ENCODE measurements at places on chromosomes 3 and 15. TPM values are rescaled to one million over a fixed set of nuclear protein-coding genes. Genes with fewer than 3 reads are reported as not detected.

Gene ANKRD34C
- not detected for total RNA-seq

Gene SCN11A
- 1.6 TPM for total RNA-seq

Gene COL6A6
- 0.12 TPM for total RNA-seq

Gene NEK10
- 3.3 TPM for total RNA-seq

Gene SLC35G2
- 2.4 TPM for total RNA-seq

DNA sequence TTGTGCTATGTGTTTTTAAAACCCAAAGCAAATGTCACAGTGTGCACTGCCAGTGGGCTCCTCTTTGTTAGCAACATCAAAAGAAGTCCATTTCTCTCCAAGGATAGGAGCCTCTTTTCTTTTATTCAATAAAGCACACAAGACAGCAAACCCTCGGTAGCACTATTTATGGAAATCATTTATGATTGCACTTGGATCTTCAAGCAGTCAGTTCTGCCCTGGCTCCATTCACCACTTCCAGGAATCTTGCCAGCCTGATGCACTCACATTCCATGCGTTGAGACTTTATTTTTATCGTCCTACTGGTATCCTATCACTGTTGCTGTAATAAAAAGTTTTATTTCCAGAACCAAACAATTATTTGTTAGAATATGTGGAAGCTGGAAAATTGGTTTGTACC lies 412.1 kb downstream of the TBL1XR1 start:
- H3K4me1 ChIP-seq = no peaks in the 10 kb centered on the region
- no peak overlapping the region for H3K4me3 ChIP-seq
- no peak for DNase-seq
- H3K27ac ChIP-seq = no peak overlapping the region

DNA sequence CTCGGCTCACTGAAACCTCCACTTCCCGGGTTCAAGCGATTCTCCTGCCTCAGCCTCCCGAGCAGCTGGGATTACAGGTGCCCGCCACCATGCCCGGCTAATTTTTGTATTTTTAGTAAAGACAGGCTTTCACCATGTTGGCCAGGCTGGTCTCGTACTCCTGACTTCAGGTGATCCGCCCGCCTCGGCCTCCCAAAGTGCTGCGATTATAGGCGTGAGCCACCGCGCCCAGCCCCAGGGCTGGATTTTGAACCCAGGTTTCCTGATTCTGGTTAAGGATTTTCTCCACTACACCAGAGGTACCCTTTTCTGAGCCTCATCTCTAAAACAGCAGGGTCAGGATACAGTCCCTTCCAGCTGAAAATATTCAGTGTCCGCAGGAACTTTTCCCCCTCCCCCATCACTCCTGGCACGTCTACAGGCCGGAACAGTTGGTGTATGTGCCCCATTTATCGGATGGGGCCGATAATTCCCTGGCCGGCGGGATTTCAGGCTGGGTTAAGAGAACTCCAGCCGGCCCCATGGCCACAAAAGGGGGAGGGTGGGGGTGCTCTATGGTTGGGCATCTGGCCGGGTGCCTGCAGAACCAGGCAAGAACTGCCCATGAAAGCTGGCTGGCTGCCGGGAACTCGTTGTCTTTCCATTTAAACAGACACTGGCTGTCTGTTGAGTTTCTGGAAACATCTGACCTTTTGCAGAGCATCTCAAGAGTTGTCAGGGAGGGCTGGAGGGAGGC lies 26.8 kb upstream of the SEMA4B start:
- no peak overlapping the region for H3K27ac ChIP-seq
- H3K4me1 ChIP-seq = no peaks in the 10 kb centered on the region
- no peaks in the 10 kb centered on the region for H3K36me3 ChIP-seq
- H3K4me3 ChIP-seq = no peak overlapping the region

DNA sequence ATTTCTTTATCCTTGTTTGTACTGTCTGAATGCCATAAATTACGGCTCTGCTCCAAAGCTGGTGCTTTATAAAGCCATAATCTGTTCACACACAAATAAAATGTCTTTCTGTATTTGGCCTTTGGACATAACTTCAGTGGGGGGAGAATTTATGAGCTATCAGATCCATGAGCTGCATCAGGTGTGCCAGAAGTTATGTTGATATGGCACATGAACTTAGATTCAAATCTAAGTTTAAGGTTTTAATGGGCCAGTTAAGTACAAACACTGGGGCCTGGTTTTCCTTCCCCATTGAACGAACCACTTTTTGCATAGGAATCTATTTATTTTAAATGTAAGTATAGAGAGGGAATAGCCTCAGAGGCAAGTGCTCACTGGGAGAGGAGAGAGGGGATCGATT lies 239.9 kb downstream of the NFKBIZ start:
- DNase-seq = no peak
- H3K4me3 ChIP-seq = no peak overlapping the region
- peaks cover 6% of the 10 kb centered on the region for H3K4me1 ChIP-seq
- no peak overlapping the region for H3K27ac ChIP-seq
- H3K36me3 ChIP-seq = no peaks in the 10 kb centered on the region
- no peaks in the 10 kb centered on the region for H3K27me3 ChIP-seq

- no peak overlapping the region for H3K27ac ChIP-seq
- no peaks in the 10 kb centered on the region for H3K27me3 ChIP-seq
- no peak overlapping the region for H3K4me3 ChIP-seq
- no peaks in the 10 kb centered on the region for H3K4me1 ChIP-seq
- no peaks in the 10 kb centered on the region for H3K36me3 ChIP-seq
- no peak for DNase-seq
Measured at GRCh38 chr3:70811880-70812279, 499.4 kb upstream of the MDFIC2 start.

DNA sequence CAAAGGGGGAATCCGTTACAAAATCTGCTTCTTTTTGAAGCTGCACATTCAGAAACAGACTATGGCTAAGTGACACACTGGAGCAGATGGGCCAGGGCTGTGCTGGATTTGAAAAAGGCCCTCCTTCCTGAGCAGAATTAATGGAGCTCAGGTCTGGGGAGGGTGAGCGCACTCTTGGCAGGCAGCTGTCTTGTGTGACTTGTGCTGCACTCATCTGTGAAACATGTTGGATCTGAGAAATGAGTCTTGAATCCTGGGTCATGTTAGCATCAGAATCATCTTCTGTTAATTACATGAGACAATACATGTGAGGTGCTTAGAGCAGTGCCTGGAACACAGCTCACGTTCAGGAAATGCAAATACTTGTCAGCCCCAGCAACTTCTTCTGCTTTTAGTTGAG lies 219.6 kb downstream of the THSD4 start:
- DNase-seq = no peak
- H3K4me3 ChIP-seq = no peak overlapping the region
- no peak overlapping the region for H3K27ac ChIP-seq
- peaks cover 34% of the 10 kb centered on the region for H3K27me3 ChIP-seq

GRCh38 chr3:48026951-48027908 lies 11.0 kb upstream of the MAP4 start:
- no peaks in the 10 kb centered on the region for H3K36me3 ChIP-seq
- no peak for DNase-seq
- peaks cover 14% of the 10 kb centered on the region for H3K4me1 ChIP-seq
- no peaks in the 10 kb centered on the region for H3K27me3 ChIP-seq

GRCh38 chr3:153621953-153622352 lies 459.9 kb downstream of the RAP2B start:
- H3K4me3 ChIP-seq = no peak overlapping the region
- H3K27ac ChIP-seq = no peak overlapping the region
- peaks cover 5% of the 10 kb centered on the region for H3K4me1 ChIP-seq
- DNase-seq = no peak

DNA sequence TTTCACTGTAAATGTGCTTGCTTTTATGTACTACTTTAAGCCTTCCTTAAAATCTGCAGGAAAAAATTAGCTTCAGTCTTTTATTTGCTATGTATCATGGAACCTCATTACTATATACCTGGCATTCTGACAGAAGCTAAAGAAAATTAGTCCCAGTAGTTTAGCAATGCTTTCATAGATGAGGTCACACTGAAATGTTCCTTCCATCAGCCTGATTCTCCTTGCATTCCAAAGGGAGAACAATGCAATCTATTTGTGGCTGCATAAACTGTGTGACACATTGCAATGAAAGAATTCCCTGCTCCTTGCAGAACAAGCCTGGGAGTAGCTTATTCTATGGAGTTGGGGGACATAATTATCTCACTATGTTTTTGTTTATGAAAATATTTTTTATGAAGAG lies 691.5 kb upstream of the ARPP21 start:
- no peak overlapping the region for H3K27ac ChIP-seq
- H3K36me3 ChIP-seq = no peaks in the 10 kb centered on the region
- peaks cover 5% of the 10 kb centered on the region for H3K4me1 ChIP-seq
- H3K27me3 ChIP-seq = no peaks in the 10 kb centered on the region
- H3K4me3 ChIP-seq = no peak overlapping the region
- DNase-seq = no peak

- H3K36me3 ChIP-seq = peaks cover 7% of the 10 kb centered on the region
- H3K4me3 ChIP-seq = no peak overlapping the region
- DNase-seq = no peak
- H3K27ac ChIP-seq = no peak overlapping the region
Measured at GRCh38 chr15:72136170-72137051, 18.2 kb downstream of the SENP8 start.

DNA sequence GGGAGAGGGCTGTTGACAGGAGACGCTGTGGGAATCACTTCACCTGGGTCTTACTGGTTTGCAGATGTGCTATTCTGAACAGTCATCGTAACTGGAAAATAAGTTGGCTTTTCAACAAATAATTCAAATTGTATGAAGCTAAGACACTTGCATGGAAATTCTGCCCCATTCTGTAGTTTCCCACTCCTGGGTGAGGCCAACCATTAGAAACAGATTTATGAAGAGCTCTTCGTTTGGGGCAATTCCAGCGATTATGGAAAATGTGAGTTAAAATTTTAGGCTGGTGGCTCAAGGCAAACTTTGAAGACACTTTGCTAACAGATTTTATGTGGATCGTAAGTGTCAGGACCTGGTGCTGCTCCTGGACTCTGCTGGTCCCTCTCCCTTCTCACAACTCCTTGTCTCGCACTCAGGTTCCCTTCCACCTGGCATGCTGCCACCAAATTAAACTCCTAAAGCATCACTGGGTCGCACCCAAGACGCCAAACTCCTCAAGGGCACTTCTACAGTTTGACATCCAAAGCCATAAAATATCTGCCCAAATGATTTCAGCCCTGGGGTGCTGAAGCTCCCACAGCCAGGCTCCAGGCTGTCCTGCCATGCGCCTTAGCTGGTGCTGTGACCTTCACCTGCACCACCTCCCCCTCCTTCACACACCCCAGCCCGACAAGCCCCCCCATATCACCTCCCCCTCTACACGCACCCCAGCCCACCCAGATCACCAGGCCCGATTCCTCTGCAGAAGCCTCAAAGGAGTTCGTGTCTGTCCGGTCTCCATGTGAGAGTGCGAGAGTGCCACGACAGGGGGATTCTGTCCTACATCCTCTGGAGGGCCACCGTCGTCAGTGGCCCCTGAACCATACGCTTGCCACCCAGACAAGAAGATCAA lies 138.4 kb downstream of the NSMCE3 start:
- peak overlapping the region; percentile 38 for H3K27ac ChIP-seq
- no peak for DNase-seq
- H3K36me3 ChIP-seq = no peaks in the 10 kb centered on the region
- H3K4me1 ChIP-seq = no peaks in the 10 kb centered on the region
- no peak overlapping the region for H3K4me3 ChIP-seq

GRCh38 chr15:27336676-27337075 lies 365.7 kb downstream of the GABRG3 start:
- no peaks in the 10 kb centered on the region for H3K4me1 ChIP-seq
- no peak for DNase-seq
- H3K36me3 ChIP-seq = no peaks in the 10 kb centered on the region
- H3K27ac ChIP-seq = no peak overlapping the region
- no peak overlapping the region for H3K4me3 ChIP-seq
- peaks cover 7% of the 10 kb centered on the region for H3K27me3 ChIP-seq

GRCh38 chr3:194043516-194043915 lies 92.4 kb upstream of the HES1 start:
- H3K27ac ChIP-seq = no peak overlapping the region
- no peak for DNase-seq
- H3K4me1 ChIP-seq = peaks cover 16% of the 10 kb centered on the region
- H3K4me3 ChIP-seq = no peak overlapping the region
- H3K36me3 ChIP-seq = no peaks in the 10 kb centered on the region

- H3K4me1 ChIP-seq = peaks cover 7% of the 10 kb centered on the region
- H3K36me3 ChIP-seq = no peaks in the 10 kb centered on the region
- no peak overlapping the region for H3K27ac ChIP-seq
- no peak for DNase-seq
Measured at GRCh38 chr3:54251705-54252104, 129.4 kb downstream of the CACNA2D3 start.

- peaks cover 11% of the 10 kb centered on the region for H3K4me1 ChIP-seq
- DNase-seq = no peak
- H3K4me3 ChIP-seq = no peak overlapping the region
- H3K27me3 ChIP-seq = no peaks in the 10 kb centered on the region
- peaks cover 4% of the 10 kb centered on the region for H3K36me3 ChIP-seq
Measured at GRCh38 chr3:18134386-18135059, 290.6 kb downstream of the SATB1 start.

DNA sequence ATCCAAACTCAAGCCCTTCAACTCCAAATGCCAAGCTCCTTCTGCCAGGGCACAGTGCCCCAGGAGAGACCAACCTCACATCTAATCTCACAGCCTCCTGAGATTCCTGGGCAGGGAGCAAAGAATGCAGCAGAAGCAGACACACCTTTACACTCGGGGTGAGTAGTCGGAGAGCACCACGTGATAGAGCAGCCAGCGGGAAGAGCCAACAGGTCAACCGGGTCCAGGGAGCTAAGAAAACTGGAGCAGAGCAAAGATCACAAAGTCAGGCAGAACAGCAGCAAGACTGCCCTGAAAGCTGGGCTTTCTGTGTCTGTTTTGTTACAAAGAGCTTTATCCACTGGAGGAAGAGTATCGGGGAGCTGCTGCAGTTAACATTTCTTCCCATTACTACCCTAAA lies 4.2 kb downstream of the B3GALNT1 start:
- no peak overlapping the region for H3K4me3 ChIP-seq
- peaks cover 4% of the 10 kb centered on the region for H3K27me3 ChIP-seq
- no peak for DNase-seq
- peaks cover 7% of the 10 kb centered on the region for H3K4me1 ChIP-seq
- no peak overlapping the region for H3K27ac ChIP-seq
- H3K36me3 ChIP-seq = peaks cover 11% of the 10 kb centered on the region

GRCh38 chr3:62201438-62202035 lies 171.8 kb downstream of the FEZF2 start:
- peaks cover 5% of the 10 kb centered on the region for H3K4me1 ChIP-seq
- no peaks in the 10 kb centered on the region for H3K27me3 ChIP-seq
- no peak overlapping the region for H3K4me3 ChIP-seq
- no peak overlapping the region for H3K27ac ChIP-seq
- no peak for DNase-seq

- H3K4me3 ChIP-seq = no peak overlapping the region
- H3K4me1 ChIP-seq = no peaks in the 10 kb centered on the region
- no peak overlapping the region for H3K27ac ChIP-seq
- no peaks in the 10 kb centered on the region for H3K36me3 ChIP-seq
- H3K27me3 ChIP-seq = no peaks in the 10 kb centered on the region
Measured at GRCh38 chr3:103873021-103873420, 1438.2 kb downstream of the ZPLD1 start.

- peaks cover 1% of the 10 kb centered on the region for H3K4me1 ChIP-seq
- no peak for DNase-seq
- no peak overlapping the region for H3K27ac ChIP-seq
- no peak overlapping the region for H3K4me3 ChIP-seq
- no peaks in the 10 kb centered on the region for H3K27me3 ChIP-seq
Measured at GRCh38 chr3:128945041-128945877, 48.6 kb downstream of the CFAP92 start.
